ENCODE measurements at places on chromosomes 1 and 21.
A peak's percentile ranks its signal among the peaks of the same experiment; 100 is the strongest.

DNA sequence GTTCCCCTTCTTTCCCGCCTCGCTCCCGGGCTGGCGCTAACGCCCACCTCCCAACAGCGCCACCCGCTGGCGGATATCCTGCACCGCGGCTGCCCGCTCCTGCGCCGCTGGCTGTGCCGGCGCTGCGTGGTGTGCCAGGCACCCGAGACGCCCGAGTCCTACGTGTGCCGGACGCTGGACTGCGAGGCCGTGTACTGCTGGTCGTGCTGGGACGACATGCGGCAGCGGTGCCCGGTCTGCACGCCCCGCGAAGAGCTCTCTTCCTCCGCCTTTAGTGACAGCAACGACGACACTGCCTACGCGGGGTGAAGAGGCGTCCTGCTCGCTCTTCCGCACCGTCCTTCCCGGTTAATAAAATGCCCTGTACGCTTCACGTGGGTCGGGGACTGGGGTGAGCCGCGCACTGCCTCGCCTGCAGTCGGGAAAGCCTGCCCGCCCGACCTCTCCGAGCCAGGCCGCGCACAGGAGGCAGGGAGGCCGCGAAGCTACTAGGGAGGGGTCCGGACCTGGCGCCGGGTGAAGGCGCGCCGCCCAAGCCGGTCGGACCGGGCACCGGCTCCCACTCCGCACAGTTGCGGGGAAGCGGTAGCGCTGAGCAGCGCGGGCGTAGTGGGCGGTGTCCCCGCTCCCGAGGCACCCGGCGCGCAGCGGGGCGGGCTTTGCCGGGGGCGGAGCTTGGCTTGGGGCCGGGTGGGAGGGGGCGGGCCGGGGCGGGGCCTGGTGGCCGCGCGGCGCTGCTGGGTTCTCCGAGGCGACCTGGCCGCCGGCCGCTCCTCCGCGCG, at the start of gene ADAM15:
Gene ADAM15 (plus strand): TSS at position 757 of the 782 bp plus-strand sequence. CDS start 71 bp downstream, outside the sequence.
- peak; percentile 64 for DNase-seq

DNA sequence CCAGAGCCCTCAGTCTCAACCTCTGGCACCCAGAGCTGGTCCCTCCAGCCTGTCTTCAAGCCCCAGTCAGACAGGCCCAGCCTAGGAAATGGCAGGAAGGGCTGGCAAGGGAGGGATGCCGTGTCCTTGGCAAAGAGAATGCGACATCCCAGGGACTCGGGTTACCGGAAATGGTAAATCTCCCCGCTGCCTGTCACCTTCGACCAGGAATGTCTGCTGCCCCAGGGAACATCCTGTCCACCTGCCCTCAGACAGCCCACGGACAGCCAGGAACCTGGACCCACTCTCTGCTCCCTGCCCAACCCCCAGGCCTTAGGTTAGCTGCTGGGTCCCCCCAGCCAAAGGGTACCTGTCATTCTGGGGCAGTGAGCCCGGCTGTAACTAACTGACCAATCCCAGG, 23.9 kb downstream of the HSPG2 start:
- no peak for DNase-seq

- DNase-seq, result no peak
Observed at GRCh38 chr1:12406211-12407021, 176.6 kb downstream of the VPS13D start.

GRCh38 chr1:228935855-228936727, 200.8 kb downstream of the RHOU start:
- DNase-seq, result no peak

GRCh38 chr1:35475856-35476674, 81.1 kb downstream of the KIAA0319L start:
- no peak for DNase-seq

DNA sequence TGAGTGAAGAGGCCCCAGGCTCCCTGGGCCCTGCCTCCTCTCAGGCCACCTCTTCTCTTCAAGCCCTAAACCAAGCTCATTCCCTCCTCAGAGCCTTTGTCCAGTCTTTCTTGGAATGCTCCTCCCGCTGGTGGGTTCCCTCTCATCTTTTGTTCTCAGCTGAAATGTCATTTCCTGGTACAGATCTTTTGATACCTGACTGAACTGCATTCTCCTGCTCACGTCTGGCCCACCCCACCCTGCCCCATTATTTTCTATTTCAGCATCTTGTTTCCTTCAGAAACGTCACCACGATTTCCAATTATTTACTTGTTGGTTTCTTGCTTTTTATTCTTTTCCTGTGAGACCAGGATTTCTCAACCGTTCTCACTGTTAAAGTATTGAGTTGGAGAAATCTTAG, 16.4 kb downstream of the LAMB3 start:
- DNase-seq, result no peak

DNA sequence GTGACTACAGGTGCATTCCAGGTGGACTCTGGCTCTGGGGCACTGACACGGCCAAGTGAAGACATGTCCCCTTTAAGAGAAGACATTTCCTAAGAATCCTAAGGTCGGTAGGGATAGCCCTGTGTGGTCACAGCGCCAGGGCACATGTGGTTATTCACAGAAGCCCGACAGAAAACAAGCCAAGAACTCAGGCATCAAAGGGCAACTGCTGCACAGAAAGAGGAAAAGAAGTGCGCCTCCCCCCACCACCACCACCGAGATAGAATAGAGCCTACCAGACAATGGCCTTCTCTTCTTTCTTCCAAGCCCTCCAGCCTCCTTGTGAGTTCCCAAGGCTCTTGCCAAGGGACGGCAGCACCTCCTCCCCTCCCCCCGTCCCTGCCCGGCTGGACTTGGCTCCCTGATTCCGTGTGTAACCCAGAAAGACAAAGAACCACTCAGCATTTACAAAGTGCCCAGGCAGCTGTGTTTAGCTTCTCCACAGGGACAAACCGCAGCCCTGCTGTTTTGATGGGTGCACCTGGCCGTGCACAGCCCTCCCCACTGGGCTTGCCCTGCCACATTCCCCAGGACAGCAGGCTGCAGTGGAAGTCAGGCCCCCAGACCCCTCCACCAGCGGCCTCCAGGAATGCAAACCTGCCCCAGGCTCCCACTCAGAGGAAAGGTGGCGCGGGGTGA, 30.2 kb downstream of the TMPRSS2 start:
- no peak for DNase-seq

DNA sequence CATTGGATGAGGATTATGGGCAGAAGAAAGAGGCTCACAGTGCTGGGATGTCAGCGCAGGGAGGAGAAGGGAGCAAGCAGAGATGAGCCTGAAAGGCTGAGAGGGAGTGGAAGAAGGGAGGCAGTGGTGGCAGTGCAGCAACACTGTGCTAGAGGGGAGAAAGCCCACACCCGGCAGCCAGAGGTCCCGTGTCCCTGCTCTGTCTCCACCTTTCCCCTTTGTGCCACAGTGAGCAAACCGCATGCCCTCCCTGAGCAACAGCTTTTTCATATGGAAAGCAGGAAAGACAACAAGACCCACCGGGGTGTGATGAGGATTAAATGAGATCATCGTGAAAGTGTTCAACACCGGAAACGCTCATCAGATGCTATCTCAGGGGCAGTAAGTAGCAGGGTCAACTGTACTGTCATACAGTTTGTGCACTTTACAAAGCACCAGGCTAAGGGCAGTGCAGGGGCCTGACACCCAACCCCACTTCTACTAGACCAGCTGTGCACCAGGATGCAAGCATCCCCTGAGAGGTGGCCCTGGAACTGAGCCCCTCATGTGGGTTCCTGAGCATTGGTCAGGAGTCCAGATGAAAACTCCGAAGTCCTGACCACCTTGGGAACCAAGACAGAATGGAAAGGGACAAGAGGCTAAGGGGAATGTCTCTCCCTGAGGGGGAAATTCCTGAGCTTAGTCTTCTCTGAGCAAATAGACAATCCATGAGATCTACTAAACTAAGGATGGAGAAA, 9.1 kb downstream of the NHLH1 start:
- DNase-seq, result no peak

DNA sequence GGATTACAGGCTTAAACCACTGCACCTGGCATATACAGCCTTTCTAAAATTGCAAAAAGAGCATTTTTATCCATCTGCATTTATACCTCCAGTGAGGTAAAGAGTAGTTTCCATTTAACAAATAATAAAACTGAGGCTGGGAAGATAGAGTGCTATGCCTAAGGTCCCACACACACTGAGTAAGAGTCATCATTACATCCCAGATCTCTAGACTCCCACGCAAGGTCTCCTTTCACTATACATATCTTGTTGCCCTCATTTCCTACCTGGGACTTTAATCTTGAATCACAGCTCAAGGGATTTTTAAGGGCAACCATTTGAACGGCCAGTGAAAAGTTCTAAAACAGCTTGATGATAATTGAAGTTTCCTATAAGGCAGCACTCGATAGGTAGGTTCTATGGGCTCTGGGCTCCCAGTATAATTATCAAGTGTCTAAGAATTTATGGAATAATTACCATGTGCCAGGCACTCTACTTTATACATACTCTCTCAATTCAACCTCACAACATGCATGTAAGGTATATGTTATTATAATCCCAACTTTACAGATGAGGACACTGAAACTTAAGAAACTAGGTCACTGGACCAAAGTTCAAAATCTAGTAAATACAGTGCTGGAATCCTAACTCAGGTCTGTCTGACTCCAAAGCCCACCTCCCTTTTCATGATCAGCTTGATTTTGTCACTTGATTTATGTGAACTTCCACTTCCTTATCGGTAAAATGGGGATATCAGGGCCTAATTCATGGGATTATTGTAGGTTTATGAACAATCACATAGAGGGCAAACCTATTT, 23.3 kb upstream of the EPS15 start:
- DNase-seq, result no peak

DNA sequence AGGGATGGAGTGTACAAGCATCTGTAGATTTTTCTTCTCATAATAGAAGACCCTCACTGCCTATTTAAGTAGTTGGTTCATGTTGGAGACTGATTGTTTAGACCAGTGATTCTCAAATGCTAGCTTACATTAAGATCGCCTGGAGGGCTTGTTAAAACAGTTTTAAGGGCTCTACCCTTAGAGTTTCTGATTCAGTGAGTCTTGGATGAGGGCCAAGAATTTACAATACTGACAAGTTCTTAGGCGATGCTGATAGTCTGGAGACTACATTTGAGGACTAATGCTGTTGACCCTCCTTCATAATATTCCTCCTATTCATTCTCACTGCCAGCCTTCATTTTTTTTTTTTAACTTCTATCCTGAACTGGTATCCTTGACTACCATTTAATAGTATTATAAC, 15.2 kb upstream of the AGO3 start:
- no peak for DNase-seq

DNA sequence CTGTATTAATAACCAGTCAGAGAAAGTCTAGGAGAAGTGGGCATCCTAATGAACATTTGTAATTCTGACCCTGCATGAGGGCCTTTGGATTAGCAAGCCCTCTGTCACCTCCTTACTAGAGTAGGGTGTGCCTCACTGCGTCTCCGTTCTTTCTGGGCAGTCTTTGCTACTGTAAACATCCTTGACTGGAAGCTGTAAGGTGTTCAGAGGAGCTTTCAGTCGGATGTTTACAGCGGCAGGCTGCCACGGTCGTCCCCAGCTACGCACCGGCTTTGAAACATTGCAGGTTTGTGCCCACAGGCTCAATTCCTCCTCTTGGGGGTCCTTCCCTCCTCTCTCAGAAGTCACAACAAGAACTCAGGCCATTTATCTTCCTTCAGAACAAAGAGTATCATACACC, 29.4 kb upstream of the KCNQ4 start:
- DNase-seq, result no peak

GRCh38 chr1:64892576-64893573, 73.5 kb downstream of the JAK1 start:
- no peak for DNase-seq

DNA sequence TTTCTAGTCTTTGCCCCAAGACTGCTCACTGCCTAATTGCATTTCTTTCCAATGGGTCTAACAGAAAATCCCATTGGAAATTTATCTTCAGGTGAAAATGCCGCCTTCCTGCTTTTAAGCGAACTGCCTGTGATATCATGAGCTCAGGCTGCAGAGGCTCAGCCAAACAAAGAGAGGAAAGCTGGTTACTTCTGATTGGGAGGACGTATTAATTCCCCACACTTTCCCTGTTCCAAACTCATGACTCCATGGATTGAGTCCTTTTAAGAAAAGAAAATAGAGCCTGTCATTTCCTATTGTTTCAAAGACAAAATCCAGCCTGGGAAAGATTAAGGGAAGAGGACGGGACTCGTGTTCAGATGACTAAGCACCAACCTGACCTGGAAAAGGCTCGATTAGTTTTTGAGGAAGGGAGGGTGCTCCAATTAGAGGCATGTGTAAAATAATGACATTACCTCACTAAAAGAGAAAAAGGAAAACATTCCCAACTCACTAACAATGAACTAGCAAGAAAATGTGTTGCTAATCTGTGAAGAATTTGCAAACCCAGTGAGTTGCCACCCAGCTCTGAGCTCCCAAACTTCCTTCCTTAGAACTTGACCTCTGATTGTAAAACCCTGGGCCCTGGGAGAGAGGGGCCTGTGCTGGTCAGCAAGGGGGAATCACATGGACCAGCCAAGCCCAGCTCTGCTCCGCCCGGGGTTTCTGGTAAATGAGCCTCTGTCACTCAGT, 61.2 kb downstream of the TCP10L start:
- no peak for DNase-seq

GRCh38 chr1:46807046-46807972, 8.5 kb downstream of the CYP4B1 start:
- no peak for DNase-seq

- DNase-seq, result no peak
Observed at GRCh38 chr21:40639616-40640194, 207.3 kb downstream of the DSCAM start.

DNA sequence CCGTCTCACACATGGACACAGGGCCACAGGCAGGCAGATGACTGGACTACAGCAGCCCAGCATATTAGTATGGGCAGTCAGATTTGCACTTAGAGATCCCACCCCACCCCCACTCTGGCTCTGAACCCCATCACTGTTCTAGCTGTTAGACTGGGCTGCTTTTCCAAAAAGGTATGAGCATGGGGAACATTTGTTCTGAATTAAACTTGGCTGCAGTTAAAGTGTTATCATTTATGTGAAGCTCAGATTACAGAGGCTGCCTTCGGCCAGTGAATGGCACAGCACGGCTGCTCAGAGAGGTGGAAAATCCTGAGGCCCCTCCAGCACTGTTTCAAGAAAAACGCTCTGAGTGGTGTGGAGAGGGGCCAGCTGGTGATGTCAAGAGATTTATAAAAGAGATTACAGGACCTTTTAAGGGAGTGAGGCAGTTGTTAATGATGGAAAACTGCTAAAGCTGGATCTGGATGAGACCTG, 6.9 kb upstream of the NOS1AP start:
- no peak for DNase-seq

GRCh38 chr1:234712891-234713305, 102.9 kb upstream of the IRF2BP2 start:
- DNase-seq, result no peak

DNA sequence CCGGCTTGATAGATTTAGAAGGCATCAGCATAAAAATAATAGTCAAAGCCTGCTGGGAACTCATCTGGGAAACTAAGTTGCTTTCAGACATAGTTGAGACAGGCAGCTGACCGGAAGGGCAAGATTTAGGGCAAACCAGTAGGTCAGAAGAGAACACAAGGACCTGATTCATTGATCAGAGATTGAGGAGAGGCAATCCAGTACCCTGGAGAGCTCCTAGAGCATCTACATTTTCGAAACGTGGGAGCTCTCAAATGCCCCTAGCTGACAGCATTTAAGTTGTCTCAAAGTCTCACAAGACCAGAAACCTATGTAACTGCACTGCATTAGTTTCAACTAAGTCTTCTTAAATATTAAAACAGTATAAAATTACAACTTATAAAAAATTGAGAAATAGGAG, 22.9 kb upstream of the MTF2 start:
- no peak for DNase-seq
